ENCODE measurements at places on chromosomes 12 and 14. TPM values are rescaled to one million over a fixed set of nuclear protein-coding genes. Genes with fewer than 3 reads are reported as not detected.
A peak's percentile ranks its signal among the peaks of the same experiment; 100 is the strongest.

Gene GNG2
- 50.6 TPM for polyA plus RNA-seq

DNA sequence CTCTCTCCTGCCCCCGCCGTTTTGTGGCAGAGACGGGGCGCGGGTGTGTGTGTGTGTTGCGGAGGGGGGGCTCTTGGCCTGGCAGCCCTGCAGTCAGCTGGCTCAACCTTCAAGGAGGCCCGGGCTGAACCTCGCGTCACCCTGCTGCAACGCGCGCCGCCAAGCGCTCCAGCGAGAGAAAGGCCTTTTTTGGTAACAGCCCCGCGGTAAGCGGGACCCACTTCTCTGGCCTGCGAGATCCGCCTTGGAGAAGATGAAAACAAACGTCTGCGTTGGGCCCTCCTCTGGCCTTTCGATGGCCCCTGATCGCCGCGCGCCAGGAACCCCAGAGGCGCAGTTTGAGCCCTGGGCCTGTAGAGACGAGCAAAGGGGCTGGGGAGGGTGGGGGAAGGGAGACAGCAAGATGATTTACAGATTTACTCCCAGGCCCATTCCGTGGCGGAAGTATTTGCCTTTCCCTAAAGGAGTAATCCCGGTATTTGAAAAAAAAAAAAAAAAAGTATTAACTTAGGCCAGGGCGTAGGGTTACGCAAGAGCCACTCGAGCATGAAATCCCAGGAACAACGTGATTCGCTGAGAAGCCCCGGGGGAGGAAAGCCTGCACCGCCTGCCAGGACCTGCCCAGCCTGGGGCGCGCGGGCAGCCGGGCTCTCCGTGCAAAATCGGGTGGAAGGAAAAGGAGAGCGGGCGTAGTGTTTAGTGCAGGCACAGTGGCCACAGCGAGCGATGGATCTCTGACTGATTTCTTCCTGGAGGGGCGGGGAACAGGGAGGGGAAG, 4.5 kb upstream of the IRF2BPL start:
- DNase-seq = peak; percentile 91

GRCh38 chr12:72388322-72388721, 116.2 kb downstream of the TRHDE start:
- no peak for DNase-seq

DNA sequence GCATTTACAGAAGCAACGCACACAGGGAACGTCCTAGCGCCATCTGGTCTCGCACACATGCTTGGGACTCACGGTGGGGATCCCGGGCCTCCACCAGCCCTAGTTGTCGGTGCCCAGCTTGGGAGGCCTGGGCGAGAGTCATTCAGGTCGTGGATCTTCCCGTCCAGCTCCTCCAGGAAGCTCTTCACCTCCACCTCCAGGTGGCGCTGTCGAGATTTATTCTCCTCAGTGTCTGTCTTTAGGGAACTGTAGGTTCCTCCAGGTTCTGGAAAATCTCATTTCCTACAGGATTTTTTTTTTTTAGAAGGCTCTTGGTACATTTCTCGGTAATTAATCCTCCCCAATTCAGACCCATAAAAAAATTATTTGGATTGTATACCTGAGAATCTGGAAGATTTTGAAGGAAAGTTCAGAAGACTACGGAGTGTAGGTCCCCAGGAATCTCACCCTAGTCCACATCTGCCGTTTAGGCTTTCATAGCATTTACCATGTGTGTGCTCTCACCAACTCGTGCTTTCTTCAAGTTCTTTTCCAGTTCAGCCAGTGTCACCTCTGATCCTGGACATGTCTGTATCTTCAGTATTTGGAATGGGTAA, 910.0 kb downstream of the TMEM121 start:
- DNase-seq = no peak

- peak; percentile 30 for DNase-seq
These were observed 308.0 kb downstream of the PPFIA2 start for GRCh38 chr12:81450920-81451739.

Gene SPTB
- 2.9 TPM for polyA plus RNA-seq

Gene MYH7
- polyA plus RNA-seq = 0.91 TPM

DNA sequence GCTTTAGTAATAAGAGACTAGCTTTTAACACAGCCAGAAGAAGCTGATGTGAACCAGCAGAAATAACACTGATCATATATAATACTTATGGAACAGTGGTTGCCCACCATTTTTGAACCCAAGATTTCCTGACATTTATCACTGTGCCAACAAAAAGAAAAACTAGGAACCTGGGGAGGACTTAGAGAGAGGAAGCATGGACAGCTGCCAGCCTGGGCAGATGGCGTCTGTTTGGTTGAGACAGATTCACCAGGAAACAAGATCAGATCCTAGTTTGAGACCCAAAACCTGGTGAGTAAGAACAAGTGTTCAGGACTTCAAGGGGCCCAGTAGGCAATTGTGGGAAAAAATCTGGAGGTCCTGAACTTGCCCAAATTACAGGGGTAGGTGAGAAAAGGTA, 95.3 kb downstream of the BICD1 start:
- DNase-seq = no peak

DNA sequence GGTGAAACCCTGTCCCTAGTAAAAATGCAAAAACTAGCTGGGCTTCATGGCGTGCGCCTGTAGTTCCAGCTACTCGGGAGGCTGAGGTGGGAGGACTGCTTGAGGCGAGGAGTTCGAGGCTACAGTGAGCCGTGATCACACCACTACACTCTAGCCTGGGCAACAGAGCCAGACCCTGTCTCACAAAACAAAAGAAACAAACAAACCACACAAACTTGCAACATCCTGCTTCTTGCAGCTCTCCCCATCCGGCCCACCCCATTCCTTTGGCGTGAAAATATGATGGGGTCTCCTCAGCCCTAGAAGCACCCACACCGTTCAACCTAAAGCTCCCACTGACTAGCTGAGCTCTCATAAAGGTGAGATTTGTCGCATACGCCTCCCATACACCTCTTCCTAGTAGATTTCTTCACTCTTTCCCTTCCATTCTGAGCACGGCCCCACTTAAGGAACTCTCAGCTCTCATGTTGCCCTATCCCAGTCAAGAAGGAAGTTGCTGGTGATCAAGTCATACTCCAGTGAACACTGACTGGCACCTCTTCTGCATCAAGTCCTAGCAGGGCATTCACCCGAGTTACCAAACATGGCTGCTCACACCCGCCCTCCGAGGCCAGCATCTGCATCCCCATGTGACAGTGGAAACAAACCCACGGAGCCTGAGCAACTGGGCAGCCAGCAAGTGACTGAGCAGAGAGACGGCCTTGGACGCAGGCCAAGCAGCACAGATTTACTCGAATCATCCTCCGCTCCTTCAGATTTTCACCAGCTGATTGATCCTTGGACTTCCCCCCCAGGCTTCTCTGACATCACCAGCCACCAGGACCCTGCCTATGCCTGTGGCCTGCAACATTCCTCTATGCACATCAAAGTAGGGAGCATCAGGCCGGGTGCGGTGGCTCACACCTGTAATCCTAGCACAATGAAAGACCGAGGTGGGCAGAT, 18.9 kb upstream of the CD27 start:
- peak; percentile 70 for DNase-seq

DNA sequence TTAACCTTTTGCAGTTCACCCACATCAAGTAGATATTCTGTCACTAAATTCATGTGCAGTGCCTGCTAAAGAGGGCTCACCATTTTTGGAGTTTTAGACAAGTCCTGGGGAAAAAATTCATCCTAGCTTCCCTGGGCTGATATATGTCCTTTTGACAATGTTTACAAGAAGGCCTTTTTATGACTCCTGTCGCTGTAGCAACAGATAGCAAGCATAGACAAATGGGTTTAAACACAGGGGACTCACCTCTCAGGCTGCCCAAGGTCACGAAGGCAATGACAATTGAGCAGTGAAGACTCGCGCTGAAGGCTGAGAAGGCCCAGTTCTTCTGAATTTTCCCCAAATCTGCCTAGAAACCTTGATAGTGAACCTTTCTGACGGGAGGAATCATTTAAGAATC, 150.7 kb upstream of the CPM start:
- DNase-seq = peak; percentile 55

GRCh38 chr14:64421166-64421565, 33.0 kb downstream of the MTHFD1 start:
- DNase-seq = no peak

DNA sequence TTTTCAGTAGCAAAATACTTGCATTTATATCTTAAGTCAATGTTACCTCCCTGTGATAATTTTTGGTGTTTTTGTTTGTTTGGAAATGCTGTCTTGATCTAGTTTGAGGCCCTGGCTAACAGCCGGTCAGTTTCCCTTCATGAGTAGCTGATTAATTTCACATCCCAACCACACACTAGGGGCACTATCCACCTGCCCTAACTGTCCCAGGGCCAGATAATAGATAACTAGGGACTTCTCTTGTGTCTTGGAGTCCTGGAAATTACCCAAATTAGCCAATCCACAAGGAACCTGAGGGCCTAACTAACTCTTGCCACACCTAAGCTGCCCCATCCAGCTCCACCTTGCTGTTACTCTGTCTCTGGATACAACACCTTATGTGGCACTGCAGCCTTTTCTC, 399.9 kb downstream of the FOXG1 start:
- no peak for DNase-seq

Gene EID3
- 2.4 TPM for polyA plus RNA-seq

Gene INHBE
- polyA plus RNA-seq = 0.28 TPM

DNA sequence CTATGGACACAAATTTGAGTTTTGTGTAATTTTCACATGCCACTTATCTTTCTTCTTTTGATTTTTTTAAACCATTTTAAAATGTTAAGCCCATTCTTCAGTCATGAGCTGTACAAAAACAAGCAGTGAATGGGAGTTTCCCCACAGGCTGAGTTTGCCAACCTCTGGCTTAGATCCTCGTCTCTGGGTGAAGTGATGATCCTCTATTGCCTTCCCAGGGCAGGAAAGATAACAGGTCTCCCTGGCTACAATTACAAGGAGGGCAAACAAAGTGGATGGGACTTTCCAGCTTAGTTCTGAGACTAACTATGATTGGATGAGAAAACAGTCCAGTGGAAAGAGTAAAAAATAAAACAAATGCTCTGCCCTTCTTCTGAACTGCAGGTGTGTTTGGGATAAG, 203.7 kb downstream of the SPTSSA start:
- DNase-seq = peak; percentile 35

GRCh38 chr12:113252494-113252893, 31.2 kb downstream of the TPCN1 start:
- DNase-seq = no peak

Gene TMEM52B
- polyA plus RNA-seq = 1.3 TPM

GRCh38 chr12:24551163-24551786, 397.6 kb downstream of the BCAT1 start:
- no peak for DNase-seq

Measured in large intestine (tissue), 12 donors.